ENCODE measurements at places on chromosomes 16 and 17.

DNA sequence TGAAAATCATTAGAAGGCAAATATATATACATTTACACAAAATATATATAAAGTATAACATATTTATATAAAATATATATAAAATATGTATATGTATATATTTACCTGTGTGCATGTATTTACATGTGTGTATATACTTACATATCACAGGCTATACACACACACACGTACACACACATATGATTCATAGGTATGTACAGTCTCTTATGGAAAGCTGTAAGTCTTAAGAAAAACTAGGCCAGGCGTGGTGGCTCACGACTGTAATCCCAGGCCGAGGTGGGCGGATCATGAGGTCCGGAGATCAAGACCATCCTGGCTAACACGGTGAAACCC, 14.7 kb downstream of the TOM1L2 start:
- no peak for DNase-seq

GRCh38 chr16:31870809-31871208, 2.8 kb upstream of the ZNF267 start:
- DNase-seq, result no peak

DNA sequence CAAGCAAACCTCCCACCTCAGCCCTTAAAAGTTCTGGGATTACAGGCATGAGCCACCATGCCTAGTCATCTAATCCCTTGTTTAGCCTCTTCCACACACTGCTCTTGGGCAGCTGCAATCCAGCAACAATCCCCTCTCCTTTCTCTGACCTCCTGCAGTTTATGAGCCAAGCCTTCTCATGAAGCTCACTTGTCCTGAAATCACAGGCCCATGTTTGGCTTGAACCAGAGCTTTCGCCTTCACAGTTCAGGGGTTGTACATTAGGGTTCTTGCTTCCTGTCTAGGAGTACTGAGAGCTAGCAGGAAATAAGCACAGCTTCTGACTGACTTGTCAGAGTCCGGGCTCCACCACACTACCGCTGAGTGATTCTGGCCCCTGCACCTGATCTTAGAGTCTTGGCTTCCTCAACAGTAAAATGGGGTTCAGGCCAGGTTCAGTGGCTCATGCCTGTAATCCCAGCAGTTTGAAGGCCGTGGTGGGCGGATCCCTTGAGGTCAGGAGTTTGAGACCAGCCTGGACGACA, 16.3 kb downstream of the ERAL1 start:
- no peak for DNase-seq

- DNase-seq, result no peak
These were observed 13.3 kb downstream of the GPT2 start for GRCh38 chr16:46897471-46897870.

- DNase-seq, result no peak
These were observed 178.6 kb downstream of the WWOX start for GRCh38 chr16:78278056-78278450.

- DNase-seq, result no peak
These were observed 55.2 kb upstream of the IRX5 start for GRCh38 chr16:54875443-54875842.

DNA sequence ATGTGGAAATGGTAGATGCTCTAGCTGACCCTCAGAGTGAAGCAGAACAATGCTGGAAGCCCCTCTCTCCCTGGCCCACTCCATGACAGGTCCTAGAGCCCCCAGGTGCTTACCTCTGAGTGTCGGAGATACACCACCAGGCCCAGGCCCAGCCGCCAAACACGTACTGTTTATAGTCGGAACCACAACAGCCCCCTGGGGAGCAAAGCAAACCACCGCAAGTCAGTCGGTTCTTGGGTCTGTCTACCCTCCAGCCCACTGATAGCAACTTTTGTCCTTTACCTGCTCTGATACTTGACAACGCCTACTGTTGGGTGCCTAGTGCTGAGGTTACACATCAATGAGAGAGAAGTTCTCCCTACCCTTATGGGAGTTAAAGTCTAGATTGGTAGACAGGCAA, 8.7 kb downstream of the FLOT2 start:
- no peak for DNase-seq

DNA sequence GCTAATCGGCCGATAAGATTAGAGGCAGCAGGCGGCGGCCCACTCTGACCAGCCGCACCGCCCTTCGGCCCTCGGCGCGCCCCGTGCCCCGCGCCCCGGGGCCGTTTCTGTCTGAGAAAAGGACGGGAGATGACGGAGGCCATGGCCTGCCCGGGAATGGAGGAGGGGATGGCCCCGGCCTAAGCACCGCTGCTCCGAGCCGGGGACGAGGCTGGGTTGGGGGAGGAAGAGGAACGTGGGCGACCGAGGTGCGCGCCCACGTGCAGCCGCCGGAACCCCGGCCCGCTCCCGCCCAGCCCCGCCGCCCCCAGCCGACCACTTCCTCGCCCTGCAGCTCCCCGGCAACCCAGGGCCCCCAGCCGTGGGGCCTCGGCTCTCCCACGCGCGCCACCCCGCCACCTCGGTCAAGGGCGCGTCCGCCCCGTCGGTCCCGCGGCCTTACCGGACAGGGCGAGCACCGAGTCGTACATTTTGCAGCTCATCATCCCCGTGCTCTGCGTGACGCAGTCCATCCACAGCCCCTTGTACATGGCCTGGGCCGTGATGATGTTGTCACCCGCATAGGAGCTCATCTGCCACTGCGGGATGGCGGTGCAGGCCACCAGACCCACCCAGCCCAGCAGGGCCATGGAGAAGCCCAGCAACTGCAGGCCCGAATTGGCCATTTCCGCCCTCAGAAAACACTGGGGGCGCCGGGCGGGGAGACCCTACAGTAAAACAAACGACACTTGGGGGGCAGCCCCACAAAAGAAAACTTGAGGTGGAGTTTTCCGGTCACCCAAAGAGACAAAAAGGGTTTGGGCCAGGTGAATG, 693 bp downstream of the CLDN7 start:
- no peak for DNase-seq

DNA sequence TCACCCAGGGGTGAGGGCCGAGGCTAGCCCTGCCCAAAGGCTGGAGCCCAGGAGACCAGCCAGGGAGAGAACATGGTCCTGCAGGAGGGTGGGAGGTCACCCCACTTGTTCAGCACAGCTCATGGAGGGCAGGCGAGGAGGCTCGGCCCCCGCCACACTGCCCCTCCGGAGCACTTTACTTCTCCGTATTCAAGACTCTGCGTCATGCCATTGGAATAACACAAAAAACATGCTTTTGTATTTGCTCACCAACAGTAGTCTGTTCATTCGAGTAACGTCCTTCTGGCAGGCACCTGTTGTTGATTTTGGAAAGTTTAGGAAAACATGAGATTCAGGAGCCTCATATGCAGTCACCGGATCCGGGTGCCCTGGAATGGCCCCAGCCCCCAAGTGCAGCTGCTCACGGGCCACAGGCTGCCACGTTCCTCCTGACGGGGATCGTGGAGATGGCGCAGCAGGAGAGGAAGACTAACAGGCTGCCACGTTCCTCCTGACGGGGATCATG, 81.1 kb upstream of the DNAH17 start:
- DNase-seq, result peak; percentile 48

- peak; percentile 75 for DNase-seq
These were observed 8.7 kb upstream of the SYNGR2 start for GRCh38 chr17:78159575-78160158.

- DNase-seq, result peak; percentile 47
These were observed 13.2 kb downstream of the IL4R start for GRCh38 chr16:27326738-27327585.

DNA sequence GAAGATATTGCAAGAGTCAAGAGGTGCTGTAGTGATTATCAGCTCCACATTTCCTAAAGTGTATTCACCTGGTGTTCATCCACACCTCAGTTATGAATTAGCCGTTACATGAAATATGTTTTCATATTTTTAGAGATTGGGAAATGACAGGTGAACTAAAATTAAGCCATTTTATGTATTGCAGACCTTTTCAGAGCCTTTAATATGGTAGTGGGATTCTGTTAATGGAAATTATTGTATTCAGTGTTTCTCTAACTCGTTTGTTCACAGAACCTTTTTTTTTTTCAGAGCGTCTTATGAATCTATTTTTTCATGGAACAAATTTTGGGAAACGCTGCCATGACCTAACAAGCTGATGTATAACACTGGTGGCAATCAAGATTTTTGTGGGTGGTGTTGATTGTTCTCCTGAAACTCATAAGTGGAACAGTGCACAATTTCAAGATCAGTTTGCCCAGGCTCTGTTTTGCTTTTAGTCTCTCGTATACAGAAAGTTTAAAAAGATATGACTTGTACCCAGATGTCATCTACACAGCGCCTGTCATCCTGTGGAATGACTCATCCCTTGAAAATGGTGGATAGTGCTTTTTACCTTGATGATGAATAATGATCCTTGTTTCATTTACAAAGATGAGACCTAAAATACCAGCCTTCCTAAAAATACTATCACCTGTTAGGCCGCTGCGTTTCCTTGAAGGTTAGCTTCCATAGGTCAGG, 88.8 kb downstream of the ARHGAP44 start:
- DNase-seq, result no peak

GRCh38 chr16:86398201-86398600, 112.1 kb upstream of the FOXF1 start:
- no peak for DNase-seq

GRCh38 chr16:57279780-57280638, 4.5 kb downstream of the PLLP start:
- DNase-seq, result no peak

- DNase-seq, result no peak
These were observed 84.9 kb downstream of the TMEM114 start for GRCh38 chr16:8505327-8505991.

GRCh38 chr17:75525806-75526554, 483 bp downstream of the LLGL2 start:
- no peak for DNase-seq

GRCh38 chr16:11871193-11871592, 19.9 kb upstream of the RSL1D1 start:
- no peak for DNase-seq

- DNase-seq, result no peak
These were observed 144.7 kb downstream of the ENGASE start for GRCh38 chr17:79219208-79219935.

- DNase-seq, result no peak
These were observed 50.1 kb downstream of the RNF112 start for GRCh38 chr17:19461116-19461515.

DNA sequence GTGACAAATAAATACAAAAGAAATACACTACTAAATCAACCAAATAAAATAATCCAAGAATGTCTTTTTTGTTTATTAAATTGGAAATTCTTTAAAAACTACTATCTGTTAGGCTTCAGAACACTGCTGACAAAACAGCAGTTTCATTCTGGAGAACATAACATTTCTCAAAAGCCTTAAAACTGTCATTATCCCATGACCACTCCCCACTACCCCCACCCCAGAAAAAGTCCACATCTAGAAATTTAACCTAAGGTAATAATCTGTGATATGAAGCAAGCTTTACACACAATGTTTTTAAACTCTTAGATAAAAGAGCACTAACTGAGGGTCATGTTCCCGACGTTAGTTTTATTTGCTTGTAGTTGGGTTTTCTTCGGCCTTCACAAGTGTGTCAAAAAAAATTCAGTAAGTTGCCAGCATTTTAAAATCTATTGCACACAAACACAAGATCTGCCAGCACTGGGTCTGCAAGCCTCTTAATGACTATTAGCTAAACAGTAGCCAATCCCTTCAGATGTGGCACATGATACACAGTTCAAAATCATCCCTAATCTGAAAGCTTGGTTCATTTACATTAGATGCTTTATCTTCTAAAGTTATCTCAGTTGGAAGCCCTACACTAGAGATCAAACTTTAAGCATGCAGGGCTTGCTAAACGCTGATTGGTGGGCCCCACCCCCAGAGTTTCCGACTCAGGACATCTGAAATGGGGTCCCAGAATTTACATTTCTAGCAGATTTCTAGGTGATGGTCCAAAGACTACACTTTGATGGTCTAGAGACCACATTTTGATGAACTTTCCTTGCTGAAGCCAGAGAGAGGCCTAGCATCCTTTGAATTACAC, 75.2 kb downstream of the KANSL1 start:
- no peak for DNase-seq

- no peak for DNase-seq
These were observed 364.5 kb upstream of the XYLT1 start for GRCh38 chr16:17835118-17835876.

DNA sequence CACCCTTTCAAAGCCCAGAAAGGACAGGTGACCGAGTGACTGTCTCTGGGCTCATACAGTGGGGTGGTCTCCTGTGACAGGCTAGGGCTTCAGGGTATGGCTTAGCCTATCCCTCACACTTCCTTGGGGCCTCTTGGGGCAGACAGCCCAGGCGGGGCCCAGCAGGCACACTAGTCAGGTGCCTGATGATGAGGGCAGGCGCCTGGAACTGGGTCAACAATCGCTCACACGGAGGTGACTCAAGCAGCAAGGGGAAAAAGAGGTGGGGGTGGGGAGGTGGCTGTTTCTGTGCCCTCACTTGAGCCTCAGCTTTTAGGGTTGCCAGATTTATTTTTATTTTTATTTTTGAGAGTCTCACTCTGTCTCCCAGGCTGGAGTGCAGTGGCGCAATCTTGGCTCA, 6.4 kb upstream of the GRN start:
- no peak for DNase-seq

DNA sequence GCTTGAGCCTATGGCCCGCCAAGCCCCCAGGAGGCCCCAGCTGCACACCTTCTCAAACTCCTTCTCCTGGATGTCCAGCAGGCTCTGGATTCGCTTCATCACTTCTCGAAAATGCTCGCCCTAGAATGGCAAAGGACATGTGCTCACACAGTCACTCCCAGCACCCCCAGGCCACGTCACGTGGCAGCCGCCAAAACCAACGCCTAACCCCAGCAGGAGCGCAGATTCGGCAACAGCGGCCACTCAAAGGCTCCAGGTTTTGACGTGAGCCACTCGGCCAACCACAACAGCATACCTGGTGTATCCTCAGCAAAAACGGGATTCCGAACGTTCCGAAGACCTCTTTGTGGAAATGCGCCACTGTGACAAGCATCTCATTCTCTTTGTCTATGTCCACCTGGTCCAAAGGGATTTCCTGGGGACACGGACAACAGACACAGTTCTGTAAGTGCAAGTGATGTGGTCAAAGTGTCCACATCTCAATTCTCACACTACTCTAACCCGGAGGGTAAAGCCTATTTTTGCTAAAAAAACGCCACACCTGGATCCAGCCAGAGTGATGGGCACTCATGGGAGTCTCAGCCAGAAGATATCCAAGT, 12.7 kb downstream of the LITAFD start:
- DNase-seq, result no peak

DNA sequence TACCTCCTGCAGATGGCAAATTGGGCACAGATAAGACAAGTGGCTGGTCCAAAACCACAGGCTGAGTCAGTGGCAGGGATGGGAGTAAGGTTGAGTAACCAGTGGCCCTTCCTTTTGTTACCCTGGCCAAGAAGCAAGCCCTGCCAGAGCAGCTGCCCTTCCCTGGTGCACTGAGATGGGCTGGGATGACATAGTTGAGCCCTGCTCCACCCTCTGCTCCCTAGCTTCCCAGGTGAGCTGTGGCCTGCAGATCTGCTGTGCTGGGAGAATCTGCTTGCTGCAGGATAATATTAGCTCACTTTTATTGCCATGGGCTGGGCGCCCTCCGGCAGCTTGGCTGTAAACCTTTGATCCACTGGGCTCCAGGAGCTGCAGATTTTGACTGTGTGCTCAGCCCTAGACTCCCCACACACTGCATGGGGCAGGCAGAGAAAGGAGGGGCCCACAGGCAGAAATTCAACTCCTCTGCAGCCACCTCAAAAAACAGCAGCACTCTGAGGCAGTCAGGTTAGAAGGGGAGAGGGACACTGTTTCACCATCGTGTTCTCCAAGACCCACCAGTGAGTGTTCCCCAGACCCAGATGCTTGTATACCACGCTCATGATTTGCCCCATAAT, 101.8 kb downstream of the CBLN1 start:
- DNase-seq, result no peak

- DNase-seq, result peak; percentile 44
These were observed 172.5 kb downstream of the RPTOR start for GRCh38 chr17:80716986-80717719.

GRCh38 chr17:35097776-35098175, 21.9 kb downstream of the RAD51D start:
- no peak for DNase-seq

Data from fibroblast of skin of left biceps (primary cell).